Activated effector memory CD4-positive, alpha-beta T cell treated with Interleukin-2 at 50 U/mL for 16 hours (primary cell): ENCODE measurements at places on chromosomes 4 and X.

- no peak for DNase-seq
Measured at GRCh38 chr4:14221176-14221575, 593.7 kb upstream of the BOD1L1 start.

DNA sequence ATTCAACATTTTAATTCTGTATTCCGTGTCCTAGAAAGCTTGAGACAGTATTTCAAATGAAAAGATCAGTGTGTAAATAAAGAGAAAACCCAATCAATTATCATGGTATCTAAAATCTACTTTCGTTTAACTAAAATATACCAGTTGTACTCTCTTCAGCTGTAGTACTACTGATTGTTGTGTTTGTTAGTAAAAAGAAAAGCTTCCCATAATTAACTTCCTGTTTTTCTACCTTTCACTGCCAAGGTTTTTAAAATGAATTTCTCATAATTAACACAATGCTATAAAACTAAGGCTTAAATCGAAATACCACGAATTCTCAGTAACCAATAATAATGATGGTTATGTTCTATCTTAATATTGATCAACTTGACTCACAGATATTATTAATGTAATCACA lies 37.4 kb downstream of the PPP3CA start:
- no peak for DNase-seq

GRCh38 chrX:83169683-83170082 lies 338.4 kb upstream of the POU3F4 start:
- DNase-seq = no peak

GRCh38 chr4:78749972-78750727 lies 26.0 kb upstream of the BMP2K start:
- no peak for DNase-seq

DNA sequence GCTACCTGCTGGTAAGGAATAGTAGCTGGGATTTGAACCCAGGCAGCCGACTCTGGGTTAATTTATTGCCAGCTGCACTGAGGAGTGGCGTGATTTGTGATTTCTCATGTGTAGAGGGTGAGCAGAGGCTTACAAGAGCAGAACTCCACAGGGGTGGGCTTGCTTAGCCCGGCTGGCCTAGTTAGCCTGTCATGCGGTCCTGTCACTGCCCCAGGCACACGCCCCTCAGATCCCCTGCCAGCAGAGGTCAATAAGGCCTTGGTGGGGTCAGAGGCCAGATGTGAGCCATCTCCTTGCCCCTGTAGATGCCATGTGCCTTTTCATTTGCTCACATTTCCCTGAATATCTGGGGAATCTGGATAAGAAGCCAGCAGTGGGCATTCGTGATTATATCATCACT lies 13.4 kb downstream of the NSDHL start:
- DNase-seq = no peak

DNA sequence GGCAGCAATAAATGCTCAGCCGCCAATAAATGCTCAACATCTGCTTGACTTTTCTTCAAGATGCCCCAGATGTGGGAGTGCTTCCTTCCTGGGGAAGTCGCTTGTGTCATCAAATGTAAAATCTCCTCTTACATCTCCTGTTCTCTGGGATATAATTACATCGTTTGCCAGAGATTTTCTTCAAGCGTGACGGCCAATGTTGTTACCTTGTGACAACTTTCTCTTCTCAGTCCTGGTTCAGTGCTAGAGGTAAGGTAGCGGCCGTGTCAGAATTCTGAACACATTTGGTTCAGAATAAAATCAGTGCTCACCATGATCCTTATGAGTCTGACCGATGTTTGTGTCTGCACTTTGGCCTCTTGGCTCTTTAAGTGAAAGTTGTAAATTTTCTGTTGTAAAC lies 102.5 kb downstream of the ASMT start:
- DNase-seq = no peak
